ENCODE measurements at places on chromosomes 11 and 22. TPM values are rescaled to one million over a fixed set of nuclear protein-coding genes. Genes with fewer than 3 reads are reported as not detected.
A peak's percentile ranks its signal among the peaks of the same experiment; 100 is the strongest.

GRCh38 chr11:103325686-103326069 lies 216.5 kb downstream of the DYNC2H1 start:
- DNase-seq, result no peak

DNA sequence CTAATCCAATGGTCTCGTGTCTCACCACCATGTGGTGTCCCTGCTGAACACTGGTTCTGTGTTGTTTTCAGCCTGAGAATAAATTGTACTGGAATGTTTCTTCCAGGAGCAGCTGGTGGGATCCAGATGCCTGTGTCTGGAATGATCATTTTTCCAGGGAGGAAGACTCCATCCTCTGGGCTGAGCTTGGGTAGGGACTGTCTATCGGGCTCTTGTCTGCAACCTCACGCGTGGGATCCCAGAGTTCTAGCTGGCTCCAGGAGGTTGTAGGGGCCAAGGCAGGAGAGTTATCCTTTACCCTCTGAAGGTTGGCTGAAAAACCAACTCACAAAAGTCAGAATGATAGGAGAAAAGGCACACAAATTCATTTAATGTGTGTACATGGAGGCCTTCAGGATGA lies 144.1 kb upstream of the B3GAT1 start:
- no peak for DNase-seq

ELMOD1 gene
- not detected for polyA plus RNA-seq

- no peak for DNase-seq
Observed at GRCh38 chr22:25964961-25965730, 204.1 kb upstream of the SEZ6L start.

PANX3 gene
- not detected for polyA plus RNA-seq

- DNase-seq, result no peak
Observed at GRCh38 chr11:119479685-119480275, 56.8 kb upstream of the THY1 start.

- DNase-seq, result no peak
Observed at GRCh38 chr11:126630893-126631798, 275.7 kb downstream of the ST3GAL4 start.

GRCh38 chr11:42025121-42025803 lies 565.8 kb upstream of the LRRC4C start:
- no peak for DNase-seq

DNA sequence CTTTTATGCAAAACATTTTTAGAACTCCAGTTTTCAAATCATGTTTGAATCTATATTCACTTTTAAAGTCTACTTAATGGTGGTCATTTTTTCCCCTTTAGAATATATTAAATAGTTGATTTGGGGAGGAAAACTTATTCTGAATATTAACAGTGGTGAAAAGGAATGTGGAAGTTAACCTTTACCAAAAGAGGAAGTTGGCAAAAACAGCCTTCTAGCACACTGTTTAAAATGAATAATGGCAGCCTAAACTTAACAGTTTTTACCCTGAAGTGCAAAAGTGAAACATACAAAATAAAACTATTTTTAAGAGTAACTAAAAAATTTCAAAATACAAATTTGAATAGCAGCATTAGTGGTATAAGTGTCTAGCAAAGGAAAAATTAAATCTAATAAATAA lies 86.4 kb downstream of the GRK3 start:
- peak; percentile 45 for DNase-seq

GRCh38 chr11:7428196-7428595 lies 57.1 kb upstream of the OLFML1 start:
- no peak for DNase-seq

DNA sequence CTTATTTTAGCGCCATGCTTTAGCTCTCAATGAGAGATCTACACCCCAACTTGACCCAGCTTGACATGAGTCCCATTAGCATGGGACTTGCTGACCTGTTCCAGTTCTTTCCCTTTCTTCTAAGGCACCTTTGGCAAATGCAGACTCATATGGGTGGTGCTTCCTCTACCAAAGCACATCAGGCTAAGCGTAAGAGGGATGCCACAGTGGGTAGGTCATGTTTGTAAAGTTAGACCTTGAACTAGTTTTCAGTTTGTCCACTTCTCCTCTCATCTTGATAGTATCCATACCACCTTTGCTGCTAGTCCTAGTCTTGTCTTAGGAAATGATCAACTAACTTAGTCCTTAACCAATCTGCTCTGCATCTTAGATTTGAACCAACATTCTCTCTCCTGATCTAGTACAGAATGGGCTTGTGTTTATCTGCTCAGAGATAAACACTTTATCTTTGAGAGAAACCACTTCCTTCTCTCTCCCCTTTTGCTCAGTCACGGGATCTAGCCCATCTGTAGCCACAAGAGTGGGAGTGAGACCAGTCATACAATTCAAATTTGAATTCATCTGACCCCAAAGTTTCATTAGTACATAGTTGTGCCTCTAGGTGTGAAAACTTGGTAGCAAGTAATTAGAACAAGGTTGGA lies 72.1 kb upstream of the CD44 start:
- DNase-seq, result no peak

DNA sequence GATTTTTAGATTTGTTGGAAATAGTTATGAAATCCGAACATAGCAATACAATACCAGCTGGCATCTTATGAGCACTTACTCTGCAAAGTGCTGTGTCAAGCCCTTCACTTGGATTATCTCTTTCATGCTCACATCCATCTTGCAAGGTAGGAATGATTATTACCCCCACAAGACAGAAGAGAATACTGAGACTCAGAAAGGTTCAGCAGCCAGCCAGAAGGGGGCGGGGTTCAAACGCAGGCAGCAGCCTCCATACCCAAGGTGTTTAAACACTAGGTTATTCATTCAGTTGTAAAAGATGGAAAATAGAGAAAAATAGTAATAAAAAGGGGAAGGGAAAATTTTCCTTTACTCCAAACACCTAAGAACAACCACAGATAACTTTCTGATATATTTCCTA lies 158.5 kb downstream of the CCDC34 start:
- no peak for DNase-seq

- peak; percentile 81 for DNase-seq
Observed at GRCh38 chr11:206526-207207, 532 bp downstream of the BET1L start.

SERHL2 gene
- polyA plus RNA-seq, result 0.60 TPM

DNA sequence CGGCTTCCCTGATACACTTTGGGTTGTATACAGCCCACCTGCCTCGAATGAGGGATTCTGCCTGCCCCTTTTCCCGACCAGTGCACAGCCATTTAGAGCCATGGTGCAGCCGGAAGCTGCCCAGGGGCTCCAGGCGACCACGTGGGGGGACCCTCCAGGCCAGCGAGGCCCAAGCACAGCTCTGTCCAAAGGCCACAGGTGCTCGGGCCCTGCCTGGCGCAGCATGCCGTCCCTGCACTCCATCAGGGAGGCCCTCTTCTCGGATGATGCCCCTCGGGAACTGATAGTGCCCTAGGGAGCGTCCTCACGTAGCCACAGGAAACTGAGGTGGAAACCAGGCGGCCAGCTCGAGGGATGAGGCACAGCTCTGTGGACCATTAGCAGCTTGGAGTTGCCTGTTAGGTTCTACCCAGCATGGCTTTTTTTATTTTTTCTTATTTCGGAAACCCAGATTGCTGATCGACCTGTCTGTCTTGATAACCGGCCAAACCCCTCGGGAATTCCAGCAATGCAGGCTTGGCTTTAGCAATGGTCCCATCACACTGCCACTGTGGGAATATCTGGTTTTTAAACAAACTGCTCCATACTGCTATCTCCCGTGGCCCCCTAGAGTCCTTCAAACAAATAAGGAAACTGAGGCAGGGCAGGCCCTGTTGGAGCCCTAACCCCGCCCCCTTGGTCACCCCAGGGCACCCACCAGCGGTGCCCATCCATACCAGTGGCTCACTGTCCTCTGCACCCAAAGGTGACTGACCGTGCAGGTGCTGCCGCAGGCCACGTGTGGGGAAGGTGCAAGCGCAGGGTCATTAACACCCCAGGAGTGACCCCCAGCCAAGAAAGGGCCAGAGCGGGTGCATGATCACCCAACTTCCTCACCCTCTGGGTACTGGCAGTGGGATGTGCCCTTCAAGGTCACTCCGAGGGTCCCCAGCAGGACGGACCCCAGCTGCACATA lies 8.0 kb downstream of the ANO1 start:
- DNase-seq, result no peak

CCND1 gene
- not detected for polyA plus RNA-seq

DNA sequence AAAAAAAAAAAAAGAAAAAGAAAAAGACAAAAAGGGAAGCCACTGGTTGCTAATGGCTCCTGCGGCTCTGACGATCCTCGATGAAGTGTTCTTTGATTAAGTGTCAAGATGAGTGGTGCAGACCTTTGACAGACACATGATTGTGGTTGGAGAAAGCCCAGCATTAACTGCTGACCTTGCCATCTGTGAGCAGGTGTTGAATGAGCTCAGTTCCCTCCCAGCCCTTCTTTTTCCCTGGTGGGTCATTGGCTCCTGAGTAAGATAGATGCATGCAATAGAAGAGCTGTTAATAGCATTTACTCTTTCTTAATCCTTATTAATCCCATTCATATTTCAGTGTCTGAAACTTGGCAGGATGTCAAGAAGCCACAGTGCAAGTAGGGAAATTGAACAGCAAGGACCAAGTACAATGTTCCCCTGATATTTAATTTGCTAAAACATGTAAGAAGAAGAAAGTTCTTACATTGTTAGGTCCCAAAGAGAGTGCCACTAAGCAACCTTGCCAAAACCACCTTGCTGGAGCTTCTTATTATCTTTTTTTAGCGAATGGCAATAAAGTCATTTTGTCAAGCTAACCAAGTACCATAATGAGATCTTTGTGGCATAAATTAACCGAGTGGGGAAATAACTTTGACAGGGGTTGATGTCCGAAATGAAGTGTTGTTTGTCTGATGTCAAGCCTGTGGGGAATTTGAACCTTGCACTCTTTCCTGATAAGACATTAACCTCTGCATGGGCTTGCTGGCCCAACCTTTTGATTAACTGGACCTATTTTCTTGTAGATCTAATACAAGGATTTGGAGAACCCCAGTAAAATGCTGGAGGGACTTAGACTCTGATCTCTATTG lies 113.7 kb downstream of the PTPRJ start:
- DNase-seq, result no peak

TIMP3 gene
- polyA plus RNA-seq, result not detected

DBX1 gene
- not detected for polyA plus RNA-seq

ZNF215 gene
- polyA plus RNA-seq, result not detected

GRCh38 chr11:68193018-68193417 lies 20.1 kb downstream of the KMT5B start:
- DNase-seq, result no peak

GRIA4 gene
- polyA plus RNA-seq, result not detected

GRCh38 chr11:72381584-72382090 lies 52.7 kb downstream of the CLPB start:
- no peak for DNase-seq

DNA sequence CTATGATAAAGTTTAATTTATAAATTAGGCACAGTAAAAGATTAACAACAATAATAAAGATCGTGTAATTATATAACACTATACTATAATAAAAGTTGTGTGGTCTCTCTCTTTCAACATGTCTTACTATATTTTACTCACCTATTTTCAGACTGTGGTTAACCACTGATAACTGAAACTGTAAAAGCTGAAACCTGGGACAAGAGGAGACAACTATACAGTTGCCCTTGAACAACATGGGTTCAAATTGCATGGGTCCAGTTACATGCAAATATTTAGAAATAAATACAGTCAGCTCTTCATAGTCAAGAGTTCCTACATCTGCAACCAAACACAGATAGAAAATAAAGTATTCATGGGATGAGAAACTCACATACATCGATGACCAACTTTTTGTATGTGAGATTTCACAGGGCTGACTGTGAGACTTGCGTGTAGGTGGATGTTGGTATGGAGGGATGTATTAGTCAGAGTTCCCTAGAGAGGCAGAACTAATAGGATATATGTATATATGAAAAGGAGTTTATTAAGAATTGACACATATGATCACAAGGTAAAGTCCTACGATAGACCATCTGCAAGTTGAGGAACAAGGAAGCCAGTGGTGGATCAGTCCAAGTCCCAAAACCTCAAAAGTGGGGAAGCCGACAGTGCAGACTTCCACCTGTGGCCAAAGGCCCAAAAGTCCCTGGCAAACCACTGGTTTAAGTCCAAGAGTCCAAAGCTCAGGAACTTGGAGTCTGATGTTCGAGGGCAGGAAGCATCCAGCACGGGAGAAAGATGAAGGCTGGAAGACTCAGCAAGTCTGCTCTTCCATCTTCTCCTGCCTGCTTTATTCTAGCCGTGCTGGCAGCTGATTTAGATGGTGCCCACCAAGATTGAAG lies 359.5 kb downstream of the INSC start:
- no peak for DNase-seq

GRCh38 chr11:68878022-68878421 lies 25.6 kb downstream of the MRPL21 start:
- DNase-seq, result no peak

PAAF1 gene
- polyA plus RNA-seq, result 12.9 TPM

DNA sequence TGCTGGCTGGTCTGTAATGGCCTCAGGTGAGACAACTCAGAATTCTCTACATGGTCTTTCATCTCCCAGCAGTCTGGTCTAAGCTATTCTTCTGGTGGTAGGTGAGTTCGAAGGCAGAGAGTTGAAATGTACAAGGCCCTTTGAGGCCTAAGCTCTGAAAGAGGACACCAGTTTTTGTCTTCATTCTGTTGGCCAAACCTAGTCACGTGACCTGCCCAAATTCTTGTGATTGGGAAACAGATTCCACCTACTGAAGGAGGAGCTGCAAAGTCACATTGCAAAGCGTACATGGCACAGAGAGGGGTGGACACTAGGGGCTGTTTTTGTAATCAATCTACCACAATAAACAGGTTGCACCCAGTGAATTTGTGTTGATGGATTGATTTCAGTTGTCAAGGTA lies 193.5 kb downstream of the NAV2 start:
- no peak for DNase-seq

SEPTIN5 gene
- 0.64 TPM for polyA plus RNA-seq

DNA sequence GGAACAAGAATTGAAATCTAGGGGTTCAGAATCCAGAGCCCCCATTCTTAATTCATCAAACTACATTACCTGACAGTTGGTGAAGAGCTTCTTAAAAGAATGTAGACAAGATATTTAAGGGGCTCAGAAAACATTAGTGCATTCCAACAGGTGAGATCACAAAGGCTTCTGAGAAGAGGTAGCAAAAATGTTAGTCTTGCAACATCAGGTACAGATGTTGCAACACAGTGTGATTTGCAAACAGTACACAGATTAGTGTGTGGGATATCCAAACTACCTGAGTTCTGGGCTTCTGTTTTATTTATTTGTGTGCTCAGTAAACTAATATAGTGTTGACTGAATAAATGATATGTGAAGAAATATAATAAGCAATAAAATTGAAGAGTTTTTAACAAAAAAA lies 11.8 kb downstream of the CASP4 start:
- peak; percentile 29 for DNase-seq

GRCh38 chr11:75188671-75189070 lies 37.8 kb downstream of the SLCO2B1 start:
- no peak for DNase-seq

All from CD14-positive monocyte (primary cell).